ENCODE measurements at places on chromosomes 1 and 21.

- no peak for DNase-seq
Measured at GRCh38 chr21:35179990-35180540, 131.0 kb upstream of the RUNX1 start.

- DNase-seq: no peak
Measured at GRCh38 chr1:169113613-169114119, 7.2 kb downstream of the ATP1B1 start.

DNA sequence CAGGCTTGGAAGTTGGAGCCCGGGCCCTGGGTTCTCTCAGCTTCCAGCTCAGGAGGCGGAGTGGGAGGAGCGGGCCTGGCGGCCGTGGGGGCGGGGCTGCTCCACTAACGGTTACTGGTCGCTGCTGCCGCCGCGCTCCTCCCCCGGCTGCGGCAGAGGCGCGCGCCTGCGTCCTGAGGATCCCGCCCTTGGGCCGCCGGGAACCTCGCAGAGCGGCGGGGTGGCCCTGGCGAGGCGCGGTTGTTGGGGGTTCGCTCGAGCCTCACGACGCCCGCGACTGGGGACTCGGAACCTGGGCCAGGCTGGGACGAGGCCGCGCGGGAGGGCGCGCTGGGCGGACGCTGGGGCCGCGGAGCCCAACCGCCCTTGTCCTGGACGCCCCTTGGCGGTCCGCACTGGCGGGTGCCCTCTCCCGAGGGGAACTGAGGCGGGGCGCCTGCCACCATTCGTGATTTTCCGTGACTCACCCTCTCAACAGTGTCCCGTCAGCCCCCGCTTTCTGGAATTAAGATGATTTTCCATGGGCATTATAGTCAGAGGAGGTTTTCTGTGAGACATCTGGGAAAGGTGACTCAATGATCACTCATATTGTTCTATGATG, 34.1 kb downstream of the OR2G3 start:
- DNase-seq: no peak

- DNase-seq: no peak
Measured at GRCh38 chr1:165698761-165699052, 345 bp upstream of the ALDH9A1 start.

DNA sequence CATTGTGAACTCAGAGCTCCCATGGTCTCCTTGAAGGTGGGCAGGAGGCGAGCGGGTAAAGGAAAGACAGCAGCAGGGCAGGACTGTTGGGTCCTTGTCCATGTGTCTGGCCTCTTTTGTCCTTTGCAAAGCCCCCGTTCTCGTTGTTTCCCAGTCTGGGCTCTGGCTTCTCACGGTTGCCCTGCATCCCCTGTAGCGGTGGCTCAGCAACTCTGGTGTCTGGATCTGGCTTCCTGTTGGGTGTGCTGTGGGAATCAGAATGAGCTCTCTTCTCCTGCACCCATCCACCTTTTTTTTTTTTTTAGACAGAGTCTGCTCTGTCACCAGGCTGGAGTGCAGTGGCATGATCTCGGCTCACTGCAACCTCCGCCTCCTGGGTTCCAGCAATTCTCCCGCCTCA, 11.1 kb downstream of the H6PD start:
- DNase-seq: no peak
